NCI-H187 treated with DMSO at 0.1 percent for 48 hours (cell line): ENCODE measurements at places on chromosomes 6 and 20.

DNA sequence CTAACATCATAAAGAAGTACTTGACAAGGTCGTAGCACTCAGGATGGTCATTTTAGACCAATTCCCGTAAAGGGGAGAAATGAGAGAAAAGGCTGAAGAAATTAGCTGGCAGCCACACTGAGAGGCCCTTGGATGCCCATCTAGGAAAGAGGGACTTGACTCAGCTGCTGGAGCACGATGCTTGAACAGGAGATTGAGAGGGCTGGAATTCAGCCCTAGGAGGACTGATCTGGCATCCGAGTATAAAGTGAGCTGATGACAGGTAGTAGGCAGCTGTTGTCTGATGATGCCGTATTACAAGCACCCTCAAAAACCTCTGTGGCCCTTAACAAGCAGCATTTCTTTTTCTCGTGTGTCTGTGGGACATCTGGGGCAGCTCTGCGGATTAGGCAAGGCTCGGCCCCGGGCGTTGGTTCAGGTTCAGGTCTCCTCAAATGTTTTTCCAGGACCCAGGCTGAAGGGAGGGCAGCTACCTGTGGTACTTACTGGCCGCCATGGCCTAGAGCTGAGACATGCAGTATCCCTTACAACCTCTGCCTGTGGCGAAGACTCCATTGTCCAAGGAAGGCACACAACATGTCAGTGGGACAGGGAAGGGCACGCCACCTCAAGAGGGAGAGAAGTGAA, 219.6 kb upstream of the SNX9 start:
- no peak for DNase-seq

GRCh38 chr6:28758046-28758817, 165.6 kb downstream of the TRIM27 start:
- DNase-seq, result no peak

GRCh38 chr6:33905071-33905609, 101.3 kb upstream of the MLN start:
- peak; percentile 25 for DNase-seq

DNA sequence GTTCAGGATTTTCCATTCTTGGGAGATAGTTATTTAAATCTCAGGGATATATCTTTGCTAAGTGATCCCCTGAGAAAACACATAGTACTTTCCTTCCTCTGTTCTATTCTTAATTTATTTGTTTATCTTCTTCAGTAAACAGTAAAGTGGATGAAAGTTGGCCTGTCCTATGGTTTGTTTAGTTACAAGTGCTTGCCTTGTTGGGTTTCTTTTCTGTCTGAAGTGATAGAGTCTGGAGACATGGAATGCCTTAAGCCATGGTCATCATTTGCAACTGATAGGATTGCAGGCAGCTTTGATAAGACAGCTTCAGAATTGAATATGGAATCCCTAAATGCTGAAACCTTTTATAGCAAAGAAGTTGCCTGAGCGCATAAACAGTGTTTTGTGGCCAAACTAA, 4.9 kb downstream of the ADGRG6 start:
- DNase-seq, result no peak

GRCh38 chr20:4635781-4636180, 85.9 kb upstream of the PRND start:
- no peak for DNase-seq

DNA sequence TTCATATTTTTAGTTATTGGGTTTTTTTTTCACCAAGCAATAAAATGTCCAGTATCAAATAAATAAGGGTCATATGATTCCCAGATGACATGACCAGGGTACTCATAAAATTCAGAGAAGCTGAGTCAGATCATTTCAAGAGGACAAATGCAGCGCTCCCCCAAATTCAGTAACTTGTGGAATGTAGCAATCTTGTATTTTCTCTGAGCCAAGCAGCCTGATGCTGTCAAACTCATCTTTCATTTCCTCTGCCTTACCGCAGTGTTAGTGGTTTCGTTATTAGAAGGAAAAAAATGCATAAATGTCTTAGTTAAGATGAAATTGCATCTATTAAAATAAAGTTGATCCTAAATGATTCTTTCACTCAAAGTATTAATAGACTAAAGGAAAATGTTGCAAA, 57.8 kb upstream of the EDN1 start:
- DNase-seq, result no peak

GRCh38 chr20:40148886-40149285, 540.1 kb downstream of the MAFB start:
- DNase-seq, result no peak

GRCh38 chr6:45717027-45717426, 298.6 kb downstream of the CLIC5 start:
- DNase-seq, result no peak

- DNase-seq, result no peak
Measured at GRCh38 chr20:53383916-53384315, 209.7 kb downstream of the ZNF217 start.

- no peak for DNase-seq
Measured at GRCh38 chr20:58839991-58840747, 10.5 kb downstream of the GNAS-AS1 start.

GRCh38 chr6:146027586-146028251, 1.1 kb upstream of the GRM1 start:
- DNase-seq, result no peak

DNA sequence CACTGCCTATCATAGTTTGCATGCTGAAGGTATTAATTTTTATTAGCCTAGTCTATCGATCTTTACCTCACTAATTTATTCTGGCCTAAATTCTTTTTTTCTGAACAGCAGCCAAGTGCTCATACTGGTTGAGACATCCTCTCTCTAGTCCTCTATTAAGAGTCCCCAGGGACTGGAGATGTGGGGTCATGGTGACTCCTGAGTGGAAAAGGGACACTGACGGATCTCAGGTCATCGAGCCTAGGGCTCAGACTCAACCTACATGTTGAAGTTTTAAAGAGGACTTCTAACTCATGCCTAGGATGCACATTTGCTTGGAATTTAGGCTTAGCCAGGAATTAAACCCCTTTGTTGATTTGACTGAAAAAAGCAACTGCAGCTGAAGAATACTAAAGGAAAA, 378.1 kb downstream of the BTBD9 start:
- DNase-seq, result no peak

- no peak for DNase-seq
Measured at GRCh38 chr20:37643400-37643799, 50.4 kb upstream of the CTNNBL1 start.

GRCh38 chr6:148885925-148886845, 139.4 kb downstream of the UST start:
- no peak for DNase-seq

- DNase-seq, result no peak
Measured at GRCh38 chr20:47356220-47356525, 326 bp downstream of the ZMYND8 start.

GRCh38 chr20:35610833-35611427, 4.7 kb upstream of the SPAG4 start:
- no peak for DNase-seq

GRCh38 chr6:34836451-34836850, 44.6 kb downstream of the BLTP3A start:
- no peak for DNase-seq

GRCh38 chr6:156778454-156779205, 1.5 kb downstream of the ARID1B start:
- no peak for DNase-seq

- DNase-seq, result no peak
Measured at GRCh38 chr20:55882910-55883309, 122.4 kb downstream of the CBLN4 start.

- no peak for DNase-seq
Measured at GRCh38 chr6:102832021-102832420, 1438.5 kb downstream of the GRIK2 start.

GRCh38 chr6:139219746-139220145, 72.1 kb downstream of the TXLNB start:
- DNase-seq, result no peak

- no peak for DNase-seq
Measured at GRCh38 chr6:20983961-20984360, 449.7 kb downstream of the CDKAL1 start.

GRCh38 chr6:34236131-34236442, 586 bp upstream of the HMGA1 start:
- no peak for DNase-seq

- DNase-seq, result no peak
Measured at GRCh38 chr6:38640216-38640909, 634 bp upstream of the BTBD9 start.

DNA sequence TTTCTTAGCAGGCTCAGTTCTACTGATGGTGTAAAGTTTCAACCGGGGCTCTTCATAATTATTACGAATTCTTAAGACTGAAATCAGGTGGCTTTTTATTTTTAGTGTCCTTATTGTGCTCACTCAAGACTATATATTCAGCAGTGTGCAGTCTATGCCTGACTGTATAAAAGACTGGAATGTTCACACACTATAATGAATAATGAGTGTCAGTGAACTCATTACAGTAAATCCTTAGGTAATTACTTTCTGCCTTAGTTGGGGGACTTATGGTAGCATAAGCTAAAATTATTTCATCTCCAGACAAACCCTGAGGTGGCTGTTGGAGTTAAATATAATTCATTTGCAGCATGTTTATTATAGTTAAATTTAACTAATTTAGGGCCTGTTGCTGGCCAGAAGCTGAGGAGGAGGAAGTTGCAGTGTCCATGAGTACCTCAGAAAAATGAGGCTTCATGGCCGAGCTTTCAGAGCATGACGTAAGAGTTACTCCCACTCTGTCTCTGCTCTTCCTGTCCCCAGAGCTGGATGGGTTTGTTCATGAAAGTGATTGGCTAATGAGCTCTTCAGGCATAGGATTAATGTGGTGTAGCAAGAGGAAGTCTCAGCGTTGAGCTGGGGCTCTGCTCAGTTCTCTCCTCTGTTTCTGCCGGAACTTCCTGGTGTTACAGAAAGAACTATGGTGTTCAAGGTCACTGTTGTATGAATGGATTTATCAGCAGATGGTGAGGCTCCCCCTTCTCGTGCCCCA, 335.7 kb downstream of the NRN1 start:
- peak; percentile 9 for DNase-seq

- no peak for DNase-seq
Measured at GRCh38 chr20:63102721-63103375, 96.1 kb upstream of the BHLHE23 start.

- DNase-seq, result no peak
Measured at GRCh38 chr6:16633961-16634360, 127.3 kb downstream of the ATXN1 start.

GRCh38 chr20:20702330-20703245, 9.9 kb downstream of the RALGAPA2 start:
- no peak for DNase-seq

GRCh38 chr20:59305908-59306655, 5.7 kb downstream of the EDN3 start:
- no peak for DNase-seq

DNA sequence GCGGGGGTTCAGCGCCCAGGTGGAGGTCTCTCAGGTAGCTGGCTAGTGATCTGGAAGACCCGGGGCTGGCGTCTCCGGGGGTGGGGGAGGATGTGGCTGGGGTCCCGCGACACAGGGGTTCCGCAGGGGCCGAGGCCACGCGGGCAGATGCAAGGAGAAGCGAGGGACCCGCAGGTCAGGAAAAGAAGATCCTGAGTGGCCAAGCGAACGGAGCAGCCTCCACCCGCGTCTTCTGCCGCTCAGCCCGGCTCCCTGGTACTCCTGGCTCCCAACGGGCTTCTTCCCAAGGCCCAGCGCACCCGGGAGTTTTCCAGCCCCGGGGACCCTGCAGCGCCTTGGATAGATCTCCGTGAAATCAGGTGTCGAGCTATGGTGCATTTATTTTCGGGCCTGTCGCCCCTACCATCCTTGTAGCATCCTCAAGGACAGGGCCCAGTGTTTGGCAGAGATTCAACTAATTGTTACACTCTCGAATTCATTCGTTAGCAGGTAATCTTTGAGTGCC, 682 bp upstream of the CHD6 start:
- DNase-seq, result no peak
